Activated T-helper 2 cell treated with anti-CD3 and anti-CD28 coated beads, Interferon-gamma antibody, Interleukin-2, Interleukin-4, amounts not matched to agents 10 μg/mL and 5 μg/mL and 100 μg/mL, durations not matched to agents 14 hours and 24 hours and 36 hours (primary cell): ENCODE measurements at places on chromosomes 6 and 20.

DNA sequence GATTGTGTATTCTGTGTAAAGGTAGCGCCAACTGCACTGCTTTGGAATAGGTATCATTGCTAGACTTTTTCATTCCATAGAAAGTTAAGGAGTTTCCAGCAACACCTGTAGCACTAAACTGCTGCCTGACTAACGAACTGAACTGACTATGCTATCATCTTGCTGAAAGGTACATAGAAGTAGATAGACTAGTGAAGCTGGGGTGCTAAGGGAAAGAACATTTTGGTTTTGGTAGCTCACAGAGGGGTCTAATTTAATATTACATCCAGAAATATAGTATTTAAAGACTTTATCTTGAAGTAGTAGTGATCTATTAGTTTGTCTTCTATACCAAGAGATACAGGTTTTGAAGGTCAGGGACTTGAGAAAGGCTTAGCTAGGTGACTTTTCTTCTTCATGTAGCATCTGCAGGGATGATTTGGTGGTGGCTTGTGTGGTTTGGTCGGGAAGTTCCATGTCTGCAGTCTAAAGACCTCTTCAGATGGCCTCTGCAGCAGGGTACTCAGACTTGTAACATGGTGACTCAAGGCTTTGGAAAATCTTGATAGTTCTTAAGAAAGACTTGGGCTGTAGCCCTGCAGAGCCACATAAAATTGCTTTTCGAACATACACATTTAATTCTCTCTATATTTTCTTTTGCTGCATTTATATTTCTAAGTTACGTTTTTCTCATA lies 10.2 kb downstream of the SENP6 start:
- H3K27ac ChIP-seq, result peak overlapping the region; percentile 81
- peak overlapping the region; percentile 7 for H3K4me3 ChIP-seq
- H3K36me3 ChIP-seq, result peaks cover 25% of the 10 kb centered on the region
- peaks cover 62% of the 10 kb centered on the region for H3K4me1 ChIP-seq

DNA sequence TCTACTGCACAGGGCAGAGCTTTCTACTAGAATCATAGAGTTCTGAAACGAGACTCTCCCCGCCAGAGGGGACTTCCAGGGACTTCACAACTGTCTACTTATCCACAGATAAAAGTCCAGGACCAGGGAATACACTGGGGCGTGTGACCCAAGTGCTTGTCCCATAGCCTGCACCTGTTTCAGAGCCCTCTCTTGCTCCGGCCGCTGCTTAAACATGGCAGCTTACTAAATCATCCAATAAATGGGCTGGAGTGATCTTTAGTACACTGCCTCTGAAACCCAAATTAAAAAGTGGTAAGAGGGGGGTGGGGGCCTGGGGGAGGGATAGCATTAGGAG lies 8.9 kb upstream of the RAB44 start:
- no peak overlapping the region for H3K27ac ChIP-seq
- no peak for DNase-seq
- no peak overlapping the region for H3K4me3 ChIP-seq
- no peaks in the 10 kb centered on the region for H3K27me3 ChIP-seq

GRCh38 chr20:62210496-62210855 lies 9.6 kb downstream of the HRH3 start:
- no peak overlapping the region for H3K4me3 ChIP-seq
- no peaks in the 10 kb centered on the region for H3K4me1 ChIP-seq
- no peak for DNase-seq
- no peak overlapping the region for H3K27ac ChIP-seq
- H3K36me3 ChIP-seq, result no peaks in the 10 kb centered on the region

DNA sequence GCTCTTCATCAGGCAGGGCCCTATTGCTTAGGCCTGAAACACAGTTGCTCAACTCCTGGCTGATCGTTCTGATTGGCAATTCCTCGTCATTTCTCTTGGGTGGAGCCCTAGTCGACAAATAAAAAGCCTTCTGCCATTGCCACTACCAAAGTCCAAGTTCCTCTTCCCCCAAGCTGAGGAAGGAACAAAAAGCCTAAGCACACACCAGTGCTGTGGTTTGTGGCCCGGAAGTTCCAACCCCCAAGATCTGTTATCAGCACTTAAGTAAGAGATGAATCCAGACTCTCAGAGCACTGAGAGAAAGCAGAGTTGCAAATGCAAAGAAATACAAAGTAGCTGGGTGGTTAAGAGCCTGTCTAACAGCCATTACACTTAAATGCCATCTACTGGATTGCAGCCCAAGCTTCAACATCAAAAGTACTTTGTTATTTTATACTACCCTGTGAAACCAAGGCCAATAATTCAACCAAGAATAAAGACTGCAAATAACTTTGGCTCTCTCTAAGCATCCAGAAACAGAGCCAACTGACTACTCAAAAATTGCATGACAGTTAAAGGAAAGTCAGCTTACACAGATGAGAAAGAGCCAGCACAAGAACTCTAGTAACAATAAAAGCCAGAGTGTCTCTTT lies 1024.0 kb downstream of the GRIK2 start:
- no peak for DNase-seq
- no peak overlapping the region for H3K4me3 ChIP-seq
- H3K27me3 ChIP-seq, result no peaks in the 10 kb centered on the region
- no peaks in the 10 kb centered on the region for H3K36me3 ChIP-seq
- no peaks in the 10 kb centered on the region for H3K4me1 ChIP-seq
- H3K27ac ChIP-seq, result no peak overlapping the region

GRCh38 chr20:62437927-62438326 lies 10.6 kb upstream of the RBBP8NL start:
- no peaks in the 10 kb centered on the region for H3K36me3 ChIP-seq
- H3K4me1 ChIP-seq, result no peaks in the 10 kb centered on the region
- peaks cover 17% of the 10 kb centered on the region for H3K27me3 ChIP-seq
- H3K4me3 ChIP-seq, result no peak overlapping the region

DNA sequence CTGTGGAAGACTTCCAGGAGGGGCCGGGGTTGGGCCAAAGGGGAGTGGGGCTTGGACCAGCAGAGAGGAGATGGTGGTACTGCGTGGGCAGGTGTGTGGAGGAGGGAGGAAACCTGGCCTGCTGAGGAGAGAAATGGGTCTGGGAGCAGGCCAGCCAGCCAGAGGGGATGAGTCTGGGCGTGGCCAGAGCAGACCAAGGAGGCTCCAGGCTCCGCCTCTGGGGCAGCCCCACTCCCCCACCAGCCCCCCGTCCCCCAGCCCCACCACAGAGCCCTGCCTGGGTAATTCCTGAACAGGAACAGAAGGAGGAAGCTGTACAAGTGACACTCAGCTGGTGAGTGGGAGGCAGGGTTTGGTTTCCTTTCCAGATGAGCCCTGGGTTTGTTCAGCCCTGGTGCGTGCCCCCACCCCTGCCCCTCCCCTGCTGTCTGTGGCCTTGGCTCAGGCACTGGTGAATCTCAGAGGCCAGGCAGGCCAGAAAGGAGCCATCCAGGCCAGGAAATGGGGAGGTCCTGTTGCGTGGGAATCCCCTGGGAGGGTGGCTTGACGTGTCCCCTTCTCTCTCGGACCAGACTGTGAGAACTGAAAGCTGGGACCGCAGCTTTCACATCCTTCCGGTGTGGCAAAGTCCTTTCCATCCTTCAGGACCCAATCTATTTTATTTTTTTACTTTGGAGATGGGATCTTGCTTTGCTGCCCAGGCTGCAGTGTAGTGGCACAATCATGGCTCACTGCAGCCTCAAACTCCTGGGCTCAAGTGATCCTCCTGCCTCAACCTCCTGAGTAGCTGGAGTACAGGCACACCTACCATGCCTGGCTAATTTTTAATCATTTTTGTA lies 9.4 kb upstream of the SRC start:
- DNase-seq, result peak; percentile 19
- H3K27ac ChIP-seq, result peak overlapping the region; percentile 28
- no peaks in the 10 kb centered on the region for H3K36me3 ChIP-seq
- peaks cover 17% of the 10 kb centered on the region for H3K4me1 ChIP-seq
- peak overlapping the region; percentile 14 for H3K4me3 ChIP-seq
- no peaks in the 10 kb centered on the region for H3K27me3 ChIP-seq

DNA sequence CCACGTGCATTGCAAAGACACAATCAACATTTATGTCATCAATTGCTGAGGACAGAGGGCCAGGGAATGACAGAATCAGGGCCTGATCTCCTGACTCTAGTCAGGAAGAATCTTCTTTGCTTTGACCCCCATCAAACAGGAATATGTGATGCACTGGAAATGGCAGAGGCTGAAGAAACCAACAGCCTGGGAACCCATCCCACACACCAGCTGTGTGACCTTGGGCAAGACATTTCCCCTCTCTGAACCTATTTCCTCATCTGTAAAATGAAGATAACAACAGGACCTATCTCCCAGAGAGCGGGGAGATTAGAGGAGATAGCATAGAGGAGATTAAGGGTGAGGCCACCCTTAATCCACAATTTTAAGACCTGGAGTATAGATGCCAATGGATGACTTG lies 1.5 kb downstream of the HNF4A start:
- H3K27ac ChIP-seq, result no peak overlapping the region
- H3K36me3 ChIP-seq, result no peaks in the 10 kb centered on the region
- no peak overlapping the region for H3K4me3 ChIP-seq
- DNase-seq, result no peak
- no peaks in the 10 kb centered on the region for H3K4me1 ChIP-seq
- peaks cover 11% of the 10 kb centered on the region for H3K27me3 ChIP-seq

GRCh38 chr20:32681175-32682084 lies 7.7 kb upstream of the C20orf203 start:
- no peak overlapping the region for H3K4me3 ChIP-seq
- no peak for DNase-seq

GRCh38 chr6:33863723-33864440 lies 60.1 kb upstream of the MLN start:
- no peaks in the 10 kb centered on the region for H3K36me3 ChIP-seq
- peaks cover 24% of the 10 kb centered on the region for H3K4me1 ChIP-seq
- H3K27ac ChIP-seq, result no peak overlapping the region
- DNase-seq, result no peak
- no peak overlapping the region for H3K4me3 ChIP-seq

DNA sequence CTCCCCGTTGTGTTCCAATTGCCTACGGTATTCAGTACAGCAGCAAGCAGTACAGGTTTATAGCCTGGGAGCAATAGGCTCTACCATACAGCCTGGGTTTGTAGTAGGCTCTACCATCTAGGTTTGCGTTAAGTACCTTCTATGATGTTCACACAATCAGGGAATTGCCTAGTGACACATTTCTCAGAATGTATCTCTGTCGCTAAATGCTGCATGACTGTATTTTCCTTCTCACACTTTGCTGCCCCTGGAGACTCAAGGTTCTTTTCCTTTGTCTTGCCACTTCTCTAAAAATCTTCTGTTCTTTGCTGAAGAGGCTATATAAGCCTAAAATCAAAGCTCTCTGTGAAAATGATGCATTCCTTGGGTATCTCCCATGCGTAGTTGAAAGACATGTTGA lies 241.9 kb downstream of the CD83 start:
- DNase-seq, result no peak
- H3K27me3 ChIP-seq, result no peaks in the 10 kb centered on the region
- H3K4me3 ChIP-seq, result no peak overlapping the region
- H3K4me1 ChIP-seq, result peaks cover 20% of the 10 kb centered on the region
- peaks cover 5% of the 10 kb centered on the region for H3K36me3 ChIP-seq
- no peak overlapping the region for H3K27ac ChIP-seq

DNA sequence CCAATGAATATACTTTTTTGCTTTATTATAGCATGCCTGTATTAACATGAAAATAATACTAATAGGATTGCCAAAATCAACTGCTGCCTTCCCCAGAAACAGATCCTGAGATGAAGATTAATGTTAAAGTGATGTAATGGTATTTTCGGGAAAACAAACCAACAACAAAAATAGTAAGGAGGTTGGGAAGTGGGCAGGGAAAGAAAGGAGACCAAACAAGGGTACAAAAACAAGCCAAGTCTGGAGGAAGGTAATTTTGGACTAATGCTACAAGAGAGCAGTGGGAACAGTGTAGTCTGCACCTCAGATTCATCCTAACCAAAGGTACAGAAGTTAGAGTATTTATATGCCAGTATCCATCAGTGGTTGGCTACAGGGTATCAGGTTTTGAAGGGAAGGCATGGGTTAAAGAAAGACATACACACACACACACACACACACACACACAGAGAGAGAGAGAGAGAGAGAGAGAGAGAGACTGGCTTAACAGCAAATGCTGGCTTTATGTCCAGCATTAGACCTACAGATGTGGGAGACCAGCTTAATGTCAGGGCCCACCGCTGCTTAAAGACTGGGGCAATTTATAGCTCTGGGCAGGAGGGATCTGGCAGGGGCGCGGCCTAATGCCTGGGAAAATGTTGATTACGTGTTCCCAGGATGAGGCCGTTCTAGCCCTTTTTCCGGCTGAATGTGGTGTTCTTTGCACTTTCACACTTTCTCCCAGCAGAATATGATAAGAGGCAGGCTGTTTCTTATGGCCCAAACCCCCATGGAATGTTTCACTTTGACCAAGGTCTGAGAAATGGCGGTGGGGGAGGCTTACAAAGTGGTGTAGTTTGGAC lies 3.8 kb upstream of the SLC17A1 start:
- H3K27me3 ChIP-seq, result no peaks in the 10 kb centered on the region
- H3K4me3 ChIP-seq, result no peak overlapping the region
- H3K27ac ChIP-seq, result no peak overlapping the region
- peaks cover 8% of the 10 kb centered on the region for H3K4me1 ChIP-seq

DNA sequence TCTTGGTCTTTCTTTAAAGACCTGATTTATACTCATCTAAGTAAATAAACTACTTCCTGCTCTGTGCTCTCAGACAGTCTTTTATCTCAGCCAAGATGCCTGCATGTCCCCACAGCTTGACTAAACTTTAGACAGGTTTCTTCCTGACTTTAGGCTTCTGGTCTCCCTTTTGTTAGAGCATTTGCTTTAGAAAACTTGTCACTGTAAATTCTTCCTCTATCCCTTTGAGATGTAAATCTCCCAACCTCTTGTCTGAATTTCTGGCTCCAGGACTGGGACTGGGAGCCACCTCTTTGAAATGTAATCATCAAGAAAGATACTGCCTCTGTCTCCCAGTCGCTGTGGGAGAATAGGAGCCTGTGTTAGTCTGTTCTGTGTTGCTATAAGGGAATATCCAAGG lies 739.9 kb downstream of the C6orf118 start:
- no peaks in the 10 kb centered on the region for H3K4me1 ChIP-seq
- DNase-seq, result no peak
- no peaks in the 10 kb centered on the region for H3K27me3 ChIP-seq

GRCh38 chr6:63677282-63677681 lies 41.7 kb downstream of the PHF3 start:
- H3K4me3 ChIP-seq, result no peak overlapping the region
- peaks cover 3% of the 10 kb centered on the region for H3K4me1 ChIP-seq
- H3K27ac ChIP-seq, result no peak overlapping the region
- no peaks in the 10 kb centered on the region for H3K27me3 ChIP-seq

DNA sequence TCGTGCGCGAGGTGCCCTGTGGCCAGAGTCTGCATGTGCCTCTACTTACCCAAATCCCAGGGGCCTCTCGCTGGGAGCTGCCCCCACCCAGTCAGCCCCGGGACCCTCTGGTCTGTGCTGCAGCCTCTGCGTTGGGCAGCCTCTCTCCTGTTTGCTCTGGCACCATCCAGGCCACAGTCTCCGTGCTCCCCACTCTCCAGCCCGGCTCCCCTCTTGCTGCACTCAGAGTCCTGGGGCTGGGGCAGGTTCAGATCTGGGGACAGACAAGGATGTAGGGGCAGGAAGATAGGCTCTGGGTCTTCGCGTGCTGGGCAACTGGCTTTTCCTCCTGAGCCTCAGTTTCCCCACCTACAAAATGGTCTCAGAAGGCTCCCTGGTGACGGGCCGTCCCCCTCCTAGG lies 70.8 kb upstream of the GATA5 start:
- no peak overlapping the region for H3K4me3 ChIP-seq
- no peak for DNase-seq
- no peaks in the 10 kb centered on the region for H3K36me3 ChIP-seq

GRCh38 chr6:164283574-164283973 lies 869.1 kb downstream of the QKI start:
- no peaks in the 10 kb centered on the region for H3K36me3 ChIP-seq
- no peaks in the 10 kb centered on the region for H3K27me3 ChIP-seq
- DNase-seq, result no peak
- H3K4me3 ChIP-seq, result no peak overlapping the region
